ENCODE measurements at places on chromosomes 13 and 19.

GRCh38 chr13:113651511-113652403, 6.2 kb downstream of the ATP4B start:
- no peak for DNase-seq

DNA sequence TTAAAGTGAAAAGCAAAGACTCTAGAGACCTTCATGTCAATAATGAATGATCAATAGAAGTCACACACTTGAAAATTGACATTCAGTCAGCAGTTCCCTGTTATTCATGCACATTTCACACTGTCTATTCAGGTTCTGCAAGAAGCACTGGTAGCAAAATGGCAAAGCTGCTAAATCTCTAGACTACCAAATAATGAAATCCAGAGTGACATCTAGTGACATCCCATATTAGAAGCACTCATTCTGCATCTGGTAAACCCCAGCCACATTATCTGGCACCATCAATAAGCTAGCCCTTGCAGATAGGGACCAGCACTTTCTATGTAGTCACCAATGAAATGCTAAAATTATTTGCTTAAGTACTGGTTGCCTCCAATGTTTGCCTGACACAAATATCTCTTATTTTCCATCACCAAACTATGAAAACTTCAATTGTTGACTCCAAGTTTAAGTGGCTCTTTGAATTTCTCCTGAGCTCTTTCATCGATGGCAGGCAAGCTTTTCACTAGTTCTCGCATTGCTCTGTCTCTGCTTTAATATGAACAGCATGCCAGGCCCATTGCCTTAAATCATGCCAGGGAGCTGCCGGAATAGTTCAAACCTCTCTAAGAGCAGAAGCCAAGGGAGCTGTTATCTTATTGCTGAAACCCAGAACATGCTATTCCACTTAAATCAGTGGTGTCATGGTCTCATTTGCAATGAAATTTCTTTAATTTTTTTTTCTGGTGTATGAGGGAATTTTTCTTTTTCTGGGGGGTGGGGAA, 409.9 kb downstream of the MZT1 start:
- DNase-seq: no peak

DNA sequence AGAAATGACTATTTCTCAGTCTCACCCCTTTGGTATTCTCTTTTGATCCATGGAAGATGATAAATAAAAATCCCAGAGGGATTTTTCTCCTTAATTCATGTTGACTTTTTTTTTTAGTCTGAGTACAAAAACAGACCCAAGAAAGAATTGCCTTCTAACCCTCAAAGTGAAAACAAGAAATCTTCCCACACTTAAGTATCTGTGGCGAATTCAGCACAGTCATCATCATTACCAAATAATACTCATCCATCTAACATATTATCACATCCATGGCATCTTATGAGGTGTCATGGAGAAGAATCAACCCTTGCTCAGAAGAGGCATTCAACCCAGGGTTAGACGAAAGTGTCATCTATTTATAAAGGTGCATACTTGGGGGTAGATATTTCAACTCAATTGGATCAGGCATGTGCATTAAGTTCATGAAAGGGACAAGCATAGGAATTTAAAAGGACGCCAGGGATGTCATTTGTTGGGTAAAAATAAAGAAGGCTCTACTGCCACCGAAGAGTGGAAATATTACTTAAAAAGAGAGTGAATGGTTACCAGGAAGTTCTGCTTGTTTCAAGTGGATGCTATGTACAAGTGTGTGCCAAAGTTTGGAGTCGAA, 101.9 kb downstream of the FLT1 start:
- DNase-seq: no peak

GRCh38 chr19:46320559-46320958, 23.7 kb downstream of the HIF3A start:
- no peak for DNase-seq

DNA sequence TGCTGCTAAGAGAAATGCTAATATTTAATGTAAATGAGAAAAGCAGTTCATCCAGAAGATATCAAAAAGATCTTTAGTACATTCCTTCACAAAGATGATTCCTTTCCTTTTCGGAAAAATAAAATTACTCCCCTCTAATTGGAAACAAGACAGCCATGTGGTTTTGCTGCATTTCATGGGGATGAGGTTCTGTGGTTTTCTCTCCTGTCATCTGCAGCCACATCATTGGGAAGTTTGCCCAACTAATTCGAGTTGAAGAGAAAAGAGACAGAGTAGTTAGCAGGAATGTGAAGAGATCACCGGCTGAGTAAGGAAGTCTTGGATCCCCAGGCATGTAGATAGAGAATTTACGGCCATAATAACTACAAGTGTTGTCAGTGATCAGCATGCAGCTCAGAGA, 122.1 kb downstream of the CYSLTR2 start:
- DNase-seq: no peak

DNA sequence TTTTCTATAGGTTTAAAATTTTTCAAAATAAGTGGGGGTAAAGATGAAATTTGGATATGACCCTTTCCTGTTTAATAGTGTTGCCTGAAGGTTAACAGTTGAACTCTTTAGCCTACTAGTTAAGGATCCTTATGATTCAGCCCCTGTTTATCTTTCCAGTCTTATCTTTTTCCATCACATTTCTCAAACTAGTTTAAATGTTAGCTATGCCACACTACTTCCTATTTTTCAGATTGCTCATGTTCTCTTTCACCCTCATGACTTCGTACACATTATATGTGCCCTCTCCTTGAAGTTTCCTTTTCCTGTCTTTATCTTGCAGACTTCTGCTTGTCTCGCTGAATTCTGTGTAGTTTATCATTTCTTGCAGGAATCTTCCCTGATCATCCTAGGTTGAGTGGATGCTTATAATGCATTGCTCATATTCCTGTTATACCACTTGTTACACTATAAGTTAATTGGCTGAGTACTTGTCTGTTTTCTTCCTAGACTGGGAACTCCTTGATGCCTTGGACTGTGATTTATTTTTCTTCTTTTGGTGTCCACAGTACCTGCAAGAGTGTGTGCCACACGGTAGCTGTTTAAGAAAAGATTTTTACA, 86.7 kb downstream of the FNDC3A start:
- DNase-seq: no peak

DNA sequence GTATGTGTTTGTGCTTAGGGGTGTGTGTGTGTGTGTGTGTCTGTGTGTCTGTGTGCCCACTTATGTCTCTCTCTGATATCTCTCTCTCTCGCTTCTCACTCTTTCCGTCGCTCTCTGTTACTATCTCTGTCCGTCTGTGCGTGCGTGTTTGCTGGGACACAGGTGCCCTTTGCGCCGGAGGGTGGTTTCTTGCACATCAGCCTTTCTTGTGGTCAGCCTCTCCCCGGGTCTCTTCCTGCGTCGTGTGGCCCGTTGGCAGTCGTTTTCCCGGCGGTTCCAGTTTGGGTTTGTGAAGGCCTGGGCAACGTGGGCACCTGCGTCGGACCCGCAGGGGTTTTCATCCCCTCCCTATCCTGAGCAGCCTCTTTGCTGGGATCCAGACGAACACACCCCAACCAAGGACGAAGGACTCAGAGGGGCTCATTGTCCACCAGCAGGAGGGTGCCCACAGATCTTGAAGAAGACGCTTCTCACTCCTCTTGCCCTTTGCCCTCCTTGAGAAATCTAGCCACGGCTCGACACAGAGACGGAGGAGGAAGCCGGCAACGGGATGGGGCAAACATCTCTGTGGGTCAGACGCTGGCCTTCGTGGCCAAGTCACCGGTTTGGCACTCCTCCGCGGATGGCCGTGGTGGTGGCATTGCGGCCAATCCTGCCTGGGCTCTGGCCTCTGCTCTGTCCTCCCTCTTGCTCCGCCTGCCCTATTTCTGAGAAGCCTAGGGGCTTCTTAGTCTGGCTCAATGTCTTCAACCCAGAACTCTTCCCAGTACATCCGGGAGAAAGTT, 52.3 kb downstream of the ZNF146 start:
- DNase-seq: no peak

- DNase-seq: no peak
Measured at GRCh38 chr19:3547301-3547731, 8.3 kb downstream of the TEKTIP1 start.

GRCh38 chr13:27126859-27127258, 44.8 kb downstream of the USP12 start:
- DNase-seq: no peak

GRCh38 chr19:48806818-48807589, 3.8 kb downstream of the BCAT2 start:
- no peak for DNase-seq

DNA sequence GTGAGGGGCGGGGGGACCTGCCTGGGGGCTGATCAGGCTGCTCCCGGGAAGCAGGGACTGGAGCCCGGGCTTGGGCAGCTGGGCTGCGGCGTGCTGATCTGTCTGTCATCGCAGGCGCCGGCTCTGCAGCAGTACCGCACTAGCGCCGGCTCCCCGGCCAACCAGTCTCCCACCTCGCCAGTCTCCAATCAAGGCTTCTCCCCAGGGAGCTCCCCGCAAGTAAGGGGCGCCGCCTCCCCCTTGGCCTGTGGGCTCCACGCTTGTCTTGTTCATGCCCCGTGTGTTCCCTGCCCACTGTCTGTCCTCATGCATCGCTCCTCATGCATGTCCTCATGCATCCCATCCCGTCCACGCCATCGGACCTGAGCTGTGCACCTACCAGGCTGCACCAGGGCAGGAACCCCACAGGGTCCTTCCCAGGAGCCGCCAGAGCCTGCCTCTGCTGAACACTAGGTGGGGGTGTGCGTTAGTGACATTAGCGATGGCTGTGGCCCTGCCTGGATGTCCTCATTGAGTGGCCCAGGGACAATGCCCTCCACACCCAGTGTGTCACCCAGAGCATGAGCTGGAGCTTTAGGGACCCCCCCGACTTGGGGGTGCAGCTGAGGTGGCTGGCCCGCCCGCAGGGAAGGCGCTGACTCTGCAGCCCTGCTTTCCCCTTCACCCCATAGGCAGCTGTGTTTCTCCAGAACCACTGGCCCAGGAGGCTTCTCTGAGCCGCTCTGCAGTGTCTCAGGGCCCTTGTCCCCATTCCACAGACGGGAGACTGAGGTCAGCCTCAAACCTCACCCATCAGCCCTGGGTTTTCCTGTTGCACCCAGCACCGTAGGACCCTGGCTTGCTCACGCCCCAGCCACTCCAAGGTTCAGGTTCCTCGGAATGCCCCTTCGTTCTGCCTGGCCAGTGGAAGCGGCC, 19.5 kb downstream of the COMP start:
- DNase-seq: no peak

DNA sequence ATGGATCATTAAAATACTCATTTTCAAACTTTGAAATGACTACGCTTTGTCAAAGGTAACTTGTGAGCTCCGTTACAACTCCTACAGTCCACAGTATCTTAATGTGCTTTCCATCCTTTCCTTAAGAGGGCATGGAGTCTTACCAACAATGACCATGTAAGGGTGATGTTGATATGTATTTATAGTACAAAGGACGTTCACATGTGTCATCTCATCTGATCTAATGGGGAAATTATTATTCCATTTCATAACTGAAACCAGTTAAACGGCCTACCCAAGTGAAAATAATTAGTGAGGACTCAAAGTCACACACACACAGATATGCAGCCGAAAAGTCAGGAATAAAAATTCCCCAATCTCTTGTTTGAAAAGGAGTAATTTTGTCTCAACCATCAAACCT, 9.6 kb downstream of the USP12 start:
- DNase-seq: no peak

Data from substantia nigra (tissue), 51 donors.